ENCODE measurements at places on chromosomes 2 and 18.
A peak's percentile ranks its signal among the peaks of the same experiment; 100 is the strongest.

- no peak for DNase-seq
Measured at GRCh38 chr2:220215785-220216184, 588.4 kb downstream of the SLC4A3 start.

DNA sequence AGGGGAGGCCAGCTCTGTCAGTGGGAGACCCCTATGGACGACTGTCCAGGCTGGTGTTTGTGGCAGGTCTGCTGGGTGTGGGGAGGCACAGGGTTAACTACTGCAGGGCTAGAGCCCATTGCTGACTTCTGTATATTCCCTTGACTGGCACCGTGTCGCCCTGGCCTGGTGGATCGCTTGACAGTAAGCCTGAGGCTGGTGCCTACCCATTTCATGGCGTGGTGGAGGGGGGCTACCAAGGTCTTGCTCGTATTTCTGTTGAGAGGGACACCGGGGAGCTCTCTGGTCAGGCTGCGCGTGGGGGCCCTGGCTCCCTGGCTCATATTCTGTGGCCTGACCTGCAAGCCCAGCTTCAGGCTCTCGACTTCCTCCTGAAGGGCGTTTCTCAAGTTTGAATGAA lies 119.7 kb downstream of the ACOXL start:
- no peak for DNase-seq

GRCh38 chr2:143001501-143001900 lies 124.0 kb downstream of the KYNU start:
- DNase-seq: no peak

DNA sequence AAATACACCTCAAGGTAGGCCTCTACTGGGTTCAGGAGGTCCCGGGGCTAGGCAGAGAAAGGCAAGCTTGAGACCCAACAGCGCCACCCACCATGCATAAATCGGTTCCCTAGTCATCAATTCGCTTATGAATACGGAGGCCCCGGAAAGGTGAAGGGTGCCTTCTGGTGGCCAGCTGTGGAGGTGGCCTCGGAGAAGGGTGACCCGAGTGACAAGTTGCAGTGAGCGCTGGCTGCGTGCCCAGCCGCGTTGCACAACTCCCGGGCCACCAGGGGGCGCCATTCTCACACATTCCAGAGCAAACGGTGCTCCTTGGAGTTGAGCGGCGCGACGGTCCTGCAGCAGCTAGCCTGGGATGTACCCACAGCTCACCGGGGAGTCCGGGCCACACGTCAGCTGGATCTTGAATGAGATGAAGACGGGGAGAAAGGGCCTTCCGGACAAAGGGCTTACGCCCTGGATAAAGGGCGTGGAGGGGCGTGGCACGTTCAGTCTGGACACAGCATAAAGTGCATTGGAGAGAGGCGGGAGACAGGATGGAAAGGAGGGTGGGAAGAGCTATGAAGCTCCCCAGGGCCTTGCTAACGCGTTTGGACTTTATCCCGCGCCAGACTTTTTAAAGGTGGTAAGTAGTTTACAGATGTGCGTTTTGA lies 20.4 kb downstream of the TMSB10 start:
- DNase-seq: peak; percentile 75

- peak; percentile 47 for DNase-seq
Measured at GRCh38 chr2:36965751-36966369, 476 bp downstream of the STRN start.

DNA sequence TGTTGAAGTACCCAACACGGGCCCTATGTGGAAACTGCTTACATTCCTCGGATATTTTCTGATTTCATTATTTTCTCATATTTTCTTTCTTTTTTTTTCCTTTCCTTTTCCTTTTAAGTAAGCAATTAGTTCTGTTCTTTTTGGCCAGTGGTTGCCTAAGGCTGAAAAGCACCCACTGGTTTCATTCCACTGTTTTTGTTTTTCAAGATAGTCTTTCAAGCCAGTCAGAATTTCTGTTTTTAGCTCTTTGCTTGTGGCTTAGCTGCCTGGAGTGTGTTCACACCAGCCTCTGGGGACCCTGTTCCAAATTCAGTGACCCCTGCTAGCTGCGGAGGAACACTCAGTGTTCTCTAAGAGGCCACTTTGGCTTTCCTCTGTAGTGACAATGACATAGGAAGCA lies 73.6 kb downstream of the NRP2 start:
- no peak for DNase-seq

- DNase-seq: no peak
Measured at GRCh38 chr2:223744580-223744979, 92.8 kb downstream of the AP1S3 start.

- no peak for DNase-seq
Measured at GRCh38 chr2:129925381-129925780, 54.1 kb upstream of the RAB6C start.

- DNase-seq: no peak
Measured at GRCh38 chr2:215967590-215968378, 45.6 kb downstream of the MREG start.

- no peak for DNase-seq
Measured at GRCh38 chr18:23893653-23894052, 120.9 kb upstream of the TTC39C start.

- DNase-seq: no peak
Measured at GRCh38 chr2:43085929-43086328, 140.5 kb downstream of the ZFP36L2 start.

GRCh38 chr2:25314514-25315315 lies 27.0 kb downstream of the DNMT3A start:
- peak; percentile 40 for DNase-seq

- DNase-seq: no peak
Measured at GRCh38 chr2:219060821-219061791, at the start of gene IHH. Gene IHH, minus strand, starts transcription at chr2:219060921. Its CDS starts 454 bp downstream, at chr2:219060467.

Measured in dermis microvascular lymphatic vessel endothelial cell (primary cell).